Activated T-cell treated with anti-CD3 and anti-CD28 coated beads, Interleukin-2, amount 50 U/mL, for 24 hours (primary cell): ENCODE measurements at places on chromosomes 12 and 14.

- no peak for DNase-seq
Observed at GRCh38 chr14:105285174-105285573, 15.6 kb downstream of the BRF1 start.

DNA sequence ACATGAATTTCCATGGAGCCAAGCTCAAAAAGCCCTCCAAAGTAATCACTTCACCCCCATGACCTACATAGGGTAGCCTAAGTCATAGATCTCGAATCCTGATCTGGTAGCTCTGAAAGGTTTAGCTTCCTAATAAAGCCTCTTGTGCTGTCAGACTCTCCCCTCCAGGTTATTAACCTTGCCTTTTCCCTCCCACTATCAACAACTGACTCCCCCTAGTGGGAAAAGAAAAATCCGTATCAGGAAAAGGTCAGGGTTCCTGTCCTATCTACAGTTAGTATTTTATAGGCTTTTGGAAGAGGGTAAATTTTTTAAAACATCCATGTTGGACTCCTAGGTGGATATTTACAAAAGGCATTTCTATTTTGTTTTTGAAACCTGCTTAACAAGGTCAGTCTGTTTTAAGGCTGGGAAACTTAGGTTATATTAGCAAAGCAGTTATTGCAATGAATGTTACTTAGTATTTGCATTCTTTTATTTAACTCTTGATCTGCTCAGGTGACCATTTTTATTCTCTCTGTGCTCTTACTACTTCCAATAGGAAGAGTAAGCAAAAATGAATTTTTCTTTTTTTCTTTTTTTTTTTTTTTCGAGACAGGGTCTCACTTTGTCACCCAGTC, 8.0 kb downstream of the YY1 start:
- no peak for DNase-seq

DNA sequence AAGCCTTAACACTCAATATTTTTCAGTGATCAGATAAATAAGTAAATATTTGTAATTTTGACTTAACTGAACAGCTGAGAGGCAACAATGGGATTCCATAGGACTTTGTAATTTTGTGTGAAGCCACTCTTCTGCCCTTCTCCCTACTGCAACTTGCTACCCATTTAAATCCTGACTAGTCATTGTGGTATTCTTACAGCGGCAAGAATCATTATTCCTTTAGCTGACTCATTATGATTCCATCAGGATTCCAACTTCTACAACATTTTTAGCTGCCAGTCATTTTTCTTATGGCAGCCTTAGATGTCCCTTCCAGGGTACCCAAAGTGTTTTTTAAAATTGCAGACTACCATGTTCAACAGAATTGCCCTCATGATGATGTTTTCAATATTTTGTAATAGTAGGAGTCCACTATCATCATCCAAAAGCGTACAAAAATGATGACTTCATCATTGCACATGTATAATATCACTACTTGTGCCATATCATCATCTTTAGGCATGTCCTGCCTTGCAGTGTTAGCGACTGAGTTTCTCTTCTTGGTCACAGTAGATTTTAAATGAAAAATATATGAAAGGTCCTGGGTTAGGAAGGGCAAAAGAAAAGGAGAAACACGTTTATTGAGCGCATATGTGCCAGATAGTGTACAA, 5.1 kb upstream of the MAGOHB start:
- no peak for DNase-seq

DNA sequence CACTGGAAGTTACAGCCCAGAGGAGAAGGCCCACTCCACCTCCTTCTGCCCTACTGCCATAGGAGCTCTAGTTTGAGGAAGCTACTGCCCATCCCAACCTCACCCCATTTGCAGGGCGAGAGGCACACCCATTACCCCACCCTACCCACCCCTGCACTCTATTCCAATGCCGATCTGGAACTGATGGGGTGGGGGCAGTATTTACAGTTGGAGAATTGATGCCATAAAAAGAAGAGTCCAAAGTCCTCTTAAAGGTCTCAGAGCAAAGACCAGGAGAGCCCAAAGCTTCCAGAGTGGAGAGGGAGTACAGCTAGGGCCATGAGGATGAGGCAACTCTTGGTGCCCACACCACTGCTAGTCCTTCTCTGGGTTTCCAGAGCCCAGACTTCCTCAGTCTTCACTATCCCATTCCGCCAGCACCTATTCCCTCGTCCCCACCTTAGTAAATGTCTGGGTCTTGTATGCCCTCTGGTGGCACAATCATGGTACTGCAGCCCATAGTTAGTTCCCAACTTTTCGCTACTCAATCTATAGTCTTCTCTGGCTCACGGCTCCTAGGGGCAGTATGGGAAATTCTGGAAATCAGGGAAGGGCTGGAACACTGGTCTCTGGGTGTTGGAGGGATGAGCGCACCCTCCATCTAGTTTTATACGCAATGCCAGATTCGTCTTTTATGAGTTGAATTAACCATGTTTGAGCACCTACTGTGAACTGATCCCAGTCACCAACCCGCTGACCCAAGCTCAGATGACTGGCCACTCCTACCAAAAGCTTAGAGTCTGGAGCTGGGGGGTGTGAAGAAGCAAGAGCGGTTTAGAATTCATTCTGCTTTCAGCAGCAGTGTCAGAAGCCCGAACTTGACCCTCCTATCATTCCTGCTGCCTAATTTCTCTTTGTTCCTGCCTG, 6.9 kb upstream of the ADCY6 start:
- DNase-seq = peak; percentile 69

DNA sequence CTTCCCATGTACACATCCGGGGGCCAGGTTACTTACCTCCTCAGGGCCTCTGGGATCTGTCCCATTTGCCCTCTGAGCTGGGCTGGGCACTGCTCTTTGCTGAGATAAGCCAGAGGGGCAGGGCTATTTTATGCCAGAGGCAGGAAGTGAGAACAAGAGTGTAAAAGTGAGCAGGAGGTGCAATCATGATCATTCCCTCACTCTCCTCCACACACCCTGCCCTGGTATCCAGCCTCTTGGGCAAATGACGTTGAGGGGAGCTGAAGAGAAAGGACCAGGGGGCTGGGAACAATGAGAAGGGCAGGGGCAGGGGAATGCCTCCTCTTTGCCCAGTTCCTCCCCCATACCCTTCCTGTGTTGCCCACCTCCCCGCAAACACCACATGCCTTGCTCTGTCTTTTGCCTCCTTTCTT, 4.2 kb downstream of the LPAR5 start:
- DNase-seq = peak; percentile 59

DNA sequence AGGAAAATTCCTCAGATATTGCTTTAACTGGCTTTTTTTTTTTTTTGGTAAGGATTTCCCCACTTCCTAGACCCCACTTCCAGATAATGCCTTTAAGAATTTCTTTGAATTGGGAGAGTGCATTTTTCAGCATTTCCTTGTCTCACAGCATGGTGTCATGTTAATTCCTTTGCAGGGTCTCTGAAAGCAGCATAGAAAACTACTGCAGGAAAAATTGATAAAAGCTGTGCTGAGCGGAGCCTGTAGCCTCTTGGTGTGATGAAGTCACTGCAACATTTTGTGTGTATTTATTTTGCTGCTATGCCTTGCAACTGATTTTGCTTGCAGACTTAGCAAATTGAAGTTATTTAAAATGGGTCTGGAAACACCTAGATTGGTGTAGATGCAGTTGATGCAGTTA, 2.7 kb downstream of the ANO4 start:
- no peak for DNase-seq

GRCh38 chr12:56591126-56591525, 39.0 kb downstream of the BAZ2A start:
- no peak for DNase-seq
